Stimulated activated CD4-positive, alpha-beta T cell treated with anti-CD3 and anti-CD28 coated beads, TNF-alpha, amount 100 ng/mL, for 1 hour (primary cell): ENCODE measurements at places on chromosomes 12 and 14.

DNA sequence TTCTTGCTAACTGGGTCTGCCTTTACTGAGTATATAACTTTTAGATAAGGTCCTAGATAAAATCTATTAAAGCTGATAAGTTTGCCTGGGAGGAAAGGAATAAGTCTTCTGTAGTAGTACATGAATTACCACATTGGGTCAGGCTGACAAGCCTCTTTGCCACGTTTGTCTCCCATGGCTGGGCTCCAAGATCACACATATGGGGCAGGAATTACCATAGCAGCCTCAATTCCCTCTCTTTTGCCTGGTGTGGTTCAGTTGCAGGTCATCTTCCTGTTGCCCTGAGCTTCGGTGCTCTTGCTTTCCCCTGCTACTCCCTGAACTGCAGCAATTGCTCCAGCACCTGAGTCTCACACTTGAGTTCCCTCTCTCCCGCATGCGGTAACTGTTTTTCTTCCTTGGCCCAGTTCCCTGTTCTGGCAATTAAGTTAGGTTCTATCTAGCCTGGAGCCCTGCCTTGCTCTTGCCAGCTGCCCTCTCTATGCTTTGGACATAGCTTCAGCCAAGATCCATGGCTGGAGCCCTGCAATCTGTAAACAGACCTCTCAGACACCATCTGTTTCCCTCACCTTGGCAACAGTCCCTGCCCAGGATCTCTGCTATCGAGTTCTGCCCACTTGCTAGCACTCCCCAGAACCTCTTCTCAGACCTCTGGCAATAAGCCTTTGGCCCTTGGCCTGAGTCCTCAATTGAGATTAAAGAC, 5.8 kb upstream of the GLT8D2 start:
- no peak for DNase-seq

- DNase-seq: no peak
Observed at GRCh38 chr14:37900561-37900960, 305.1 kb downstream of the TTC6 start.

DNA sequence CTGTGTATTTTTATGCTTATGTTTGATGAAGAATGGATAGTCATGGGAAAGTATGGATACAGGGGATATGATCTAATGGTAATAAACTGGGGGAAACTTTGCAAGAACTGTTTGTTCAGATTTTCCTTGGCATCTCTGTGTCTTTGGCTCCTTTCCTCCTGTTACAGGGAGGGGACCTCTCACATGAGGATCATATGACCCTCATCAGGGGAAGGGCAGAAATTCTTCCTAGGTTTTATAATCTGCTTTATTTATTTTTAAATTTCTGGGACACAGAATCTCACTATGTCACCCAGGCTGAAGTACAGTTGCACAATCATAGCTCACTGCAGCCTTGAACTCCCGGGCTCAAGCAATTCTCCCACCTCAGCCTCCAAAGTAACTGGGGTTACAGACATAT, 526.5 kb downstream of the CCER1 start:
- DNase-seq: no peak

DNA sequence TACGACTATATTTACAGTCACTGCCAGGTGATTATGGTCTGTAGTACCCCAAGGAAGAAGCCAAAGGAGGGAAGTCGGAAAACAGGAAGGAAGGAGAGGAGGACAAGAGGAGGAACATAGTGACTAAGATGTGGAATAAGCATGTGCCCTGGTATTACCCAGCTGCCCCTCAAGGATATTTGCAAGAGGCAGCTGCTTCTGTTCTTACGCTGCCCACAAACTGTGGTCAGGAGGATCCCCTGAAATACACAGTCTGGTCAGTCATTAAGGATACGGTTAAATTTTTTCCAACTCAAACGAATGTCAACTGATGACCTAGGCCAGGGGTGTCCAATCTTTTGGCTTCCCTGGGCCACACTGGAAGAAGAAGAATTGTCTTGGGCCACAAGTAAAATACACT, 126.5 kb downstream of the CMAS start:
- DNase-seq: no peak

DNA sequence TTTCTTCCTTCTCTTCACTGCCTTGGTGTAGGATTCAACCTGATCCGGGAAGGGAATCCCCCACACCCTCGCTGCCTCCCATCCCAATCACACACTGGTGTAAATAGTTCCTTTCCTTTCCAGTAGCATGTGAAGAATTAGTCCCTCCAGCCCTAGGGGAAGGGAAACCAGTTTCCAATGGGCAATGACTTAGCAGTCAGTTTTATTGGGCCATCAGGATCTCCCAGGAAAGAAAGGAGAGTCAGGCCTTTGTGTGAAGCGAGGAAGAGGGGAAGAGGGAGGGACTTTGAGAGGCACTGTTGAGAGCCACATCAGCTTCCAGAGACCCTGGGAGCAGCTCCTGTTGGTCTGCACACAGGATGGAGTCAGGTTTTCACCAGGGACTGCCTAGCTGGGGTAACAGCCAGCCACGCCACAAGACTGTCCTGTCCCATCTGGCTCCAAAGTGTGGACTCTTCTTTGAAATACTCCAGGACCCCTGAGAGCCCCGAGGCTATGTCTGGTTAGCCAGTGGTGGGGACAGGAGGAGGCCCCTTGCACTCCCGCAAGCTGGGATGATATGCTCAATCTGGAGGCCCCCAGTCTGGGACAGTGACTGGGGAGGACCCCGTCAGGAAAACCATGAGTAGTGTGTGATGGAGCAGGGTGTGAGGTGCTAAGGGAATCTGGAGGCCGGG, 27.9 kb downstream of the MOAP1 start:
- DNase-seq: no peak

DNA sequence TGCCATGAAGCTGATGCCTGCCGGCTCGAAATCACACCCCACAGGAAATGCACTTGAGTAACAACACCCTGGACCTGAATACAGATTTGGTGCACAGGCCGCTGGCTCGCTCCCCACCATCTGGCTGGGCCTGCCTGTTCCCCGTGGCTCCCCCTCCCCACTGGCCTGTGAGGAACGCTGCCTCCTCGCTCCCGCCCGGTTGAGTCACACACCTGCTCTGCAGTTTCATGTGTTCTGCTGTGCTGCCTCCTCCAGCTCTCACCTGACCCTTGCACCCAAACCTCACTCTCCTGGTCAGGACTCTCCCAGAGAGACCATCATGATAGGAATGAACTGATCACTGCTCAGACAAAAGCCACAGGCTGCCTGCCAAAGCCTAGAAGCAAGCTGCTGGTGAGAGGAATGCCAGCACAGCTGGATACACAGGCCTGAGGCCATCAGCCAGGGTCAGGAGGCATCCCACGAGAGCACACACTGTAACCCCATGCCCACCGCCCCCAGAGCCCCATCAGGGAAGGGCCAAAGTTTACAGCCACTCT, 3.8 kb upstream of the SIVA1 start:
- DNase-seq: no peak

DNA sequence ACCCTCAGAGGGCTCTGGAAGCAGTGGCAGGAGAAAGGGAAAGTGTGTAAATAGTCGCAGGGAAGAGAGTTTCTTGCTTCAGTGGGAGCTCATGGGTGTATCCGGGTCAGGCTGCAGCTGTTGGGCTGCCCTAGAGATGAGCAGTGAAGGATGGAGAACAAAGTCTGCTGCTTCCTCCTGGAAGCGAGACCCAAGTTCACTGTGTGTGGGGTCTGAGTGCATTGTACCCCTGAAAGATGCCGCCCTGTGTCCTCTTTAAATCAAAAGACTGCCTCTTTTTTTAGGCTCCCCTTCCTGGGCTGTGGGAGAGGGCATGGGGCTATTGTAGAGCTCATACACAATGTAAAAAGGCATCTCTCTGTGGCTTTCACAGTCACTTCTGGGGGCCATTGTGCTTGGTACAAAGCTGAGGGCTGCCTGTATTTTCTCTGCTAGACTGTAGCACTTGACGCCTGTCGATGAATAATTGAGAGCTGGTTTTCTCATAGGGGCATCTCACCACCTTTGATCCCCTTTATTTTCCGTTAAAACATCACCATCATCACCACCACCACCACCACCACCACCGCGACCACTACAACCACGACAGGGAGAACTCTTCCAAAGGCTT, 16.7 kb downstream of the CHST11 start:
- DNase-seq: no peak

- no peak for DNase-seq
Observed at GRCh38 chr12:105548626-105549025, 218.1 kb downstream of the C12orf75 start.

DNA sequence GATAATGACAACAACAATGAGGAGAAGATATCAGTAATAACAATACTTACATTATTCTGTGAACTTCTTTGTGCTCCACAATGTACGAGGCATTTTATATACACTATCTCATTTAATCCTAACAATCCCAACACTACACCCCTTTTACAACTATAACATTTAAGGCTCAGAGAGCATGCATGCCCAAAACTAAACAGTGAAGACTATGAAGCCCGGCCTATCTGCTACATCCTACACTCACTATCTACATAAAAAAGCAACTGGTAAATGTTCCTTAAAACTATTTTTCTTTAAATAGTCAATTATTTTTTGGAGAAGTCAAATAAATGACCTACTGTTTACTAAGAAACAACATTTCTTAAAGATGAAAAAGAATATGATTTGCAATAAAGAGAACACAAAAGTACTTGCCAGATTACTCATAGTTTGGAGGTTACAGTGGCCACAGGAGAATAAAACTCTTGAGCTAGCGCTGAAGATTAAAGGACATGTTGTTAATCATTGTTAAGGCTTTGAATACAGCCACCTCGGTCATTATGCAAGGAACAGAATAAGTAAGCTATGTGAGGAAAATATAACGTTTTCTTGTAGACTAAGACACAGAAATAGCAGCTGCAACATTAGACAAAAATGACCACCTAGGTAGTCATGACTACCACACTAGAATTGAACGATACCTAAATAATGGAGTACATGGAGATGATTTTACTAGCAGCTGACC, 56.7 kb downstream of the EPS8 start:
- no peak for DNase-seq

DNA sequence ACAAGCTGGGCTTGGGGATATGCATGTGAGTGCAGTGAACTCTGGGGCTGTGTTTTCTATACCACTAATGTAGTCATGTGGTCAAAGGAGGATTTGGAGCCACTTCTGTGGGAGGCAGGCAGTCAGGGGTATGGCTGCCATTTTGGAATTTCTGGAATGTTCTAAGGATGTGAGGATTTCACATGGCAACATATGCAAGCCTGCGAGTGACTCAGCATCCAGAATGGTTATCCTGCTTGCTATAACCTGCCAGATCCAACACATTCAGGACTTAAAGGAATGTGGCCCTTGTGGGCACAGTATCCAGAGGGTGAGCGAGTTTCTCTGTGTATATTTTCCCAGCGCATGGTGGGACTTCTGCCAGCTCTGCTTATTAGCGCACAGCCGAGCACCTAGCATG, 249.2 kb upstream of the PWP1 start:
- DNase-seq: no peak

GRCh38 chr14:32697114-32697513, 241.6 kb upstream of the NPAS3 start:
- DNase-seq: no peak

DNA sequence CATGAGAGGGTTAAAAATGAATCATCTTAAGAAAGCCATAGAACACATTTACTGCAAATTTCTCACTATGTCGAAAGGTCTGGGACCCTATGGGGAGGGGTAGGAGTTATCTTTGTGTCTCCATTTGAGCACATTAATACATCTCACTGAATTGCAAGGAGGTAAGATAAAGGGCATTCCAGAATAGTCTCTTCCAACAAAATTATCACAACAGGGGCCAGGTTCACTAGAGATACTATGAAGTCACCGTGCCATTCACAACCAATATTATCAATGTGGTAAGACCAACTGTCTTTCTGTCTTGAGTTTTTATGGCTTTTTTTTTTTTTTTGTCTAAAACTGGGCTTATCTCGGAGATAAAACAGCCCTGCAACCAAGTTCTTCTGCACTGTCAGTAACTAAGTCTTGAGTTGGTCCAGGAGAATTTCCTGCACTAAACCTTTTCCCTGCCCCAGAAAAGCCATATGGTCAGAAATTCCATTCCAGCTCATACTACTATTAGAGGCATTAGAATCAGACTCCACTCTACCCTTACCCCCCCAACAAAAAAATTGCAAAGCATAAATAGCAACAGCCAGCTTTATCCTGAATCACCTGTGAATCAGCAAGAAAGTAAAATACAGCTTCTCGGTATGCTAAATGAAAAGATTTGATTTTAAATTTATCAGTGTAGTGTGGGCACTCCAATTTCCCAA, 79.7 kb downstream of the PTPRR start:
- no peak for DNase-seq

DNA sequence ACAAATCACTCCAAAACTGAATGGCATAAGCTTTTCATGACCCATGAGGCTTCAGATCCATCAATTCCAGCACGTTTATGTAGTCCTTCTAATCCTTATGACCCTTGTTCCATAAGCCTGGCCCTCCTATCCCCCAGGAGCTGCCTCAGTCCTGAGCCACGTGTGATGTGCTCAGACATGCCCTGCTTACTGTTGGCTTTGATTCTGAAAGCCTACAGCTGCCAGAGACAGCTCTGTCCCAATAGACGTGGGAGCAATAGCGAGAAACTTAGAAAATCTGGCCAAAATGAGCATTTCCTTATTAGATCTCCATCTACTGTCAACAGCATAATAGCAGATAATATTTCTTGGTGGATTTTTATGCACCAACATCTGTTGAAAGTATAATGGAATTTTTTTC, 33.2 kb downstream of the DUSP6 start:
- DNase-seq: no peak

DNA sequence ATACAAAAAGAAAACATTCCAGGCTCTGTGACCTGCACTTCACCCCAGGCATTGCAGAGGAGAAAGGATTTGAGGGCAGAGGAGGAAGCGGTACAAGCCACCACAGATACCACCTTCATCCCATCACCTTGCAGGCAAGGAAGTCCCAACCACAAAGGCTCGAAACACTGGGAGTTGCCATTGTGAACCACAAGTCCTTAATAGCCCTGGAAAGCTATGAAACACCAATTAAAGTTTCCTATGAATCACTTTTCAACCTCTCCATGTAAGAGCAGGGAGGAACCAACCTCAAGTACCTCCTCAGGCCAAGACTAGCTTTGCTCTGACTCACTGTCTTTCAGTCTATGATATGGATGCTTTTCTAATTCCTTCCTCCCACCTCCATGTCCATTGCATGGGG, 27.0 kb downstream of the MAP3K9 start:
- no peak for DNase-seq

- DNase-seq: no peak
Observed at GRCh38 chr14:89158701-89159100, 258.3 kb downstream of the FOXN3 start.

GRCh38 chr14:38047195-38047902, 160.4 kb upstream of the SSTR1 start:
- no peak for DNase-seq

GRCh38 chr12:89636052-89636775, 72.4 kb downstream of the ATP2B1 start:
- no peak for DNase-seq
